ENCODE measurements at places on chromosomes 1 and 21. TPM values are rescaled to one million over a fixed set of nuclear protein-coding genes. Genes with fewer than 3 reads are reported as not detected.

Gene NPHS2
- not detected for total RNA-seq

DNA sequence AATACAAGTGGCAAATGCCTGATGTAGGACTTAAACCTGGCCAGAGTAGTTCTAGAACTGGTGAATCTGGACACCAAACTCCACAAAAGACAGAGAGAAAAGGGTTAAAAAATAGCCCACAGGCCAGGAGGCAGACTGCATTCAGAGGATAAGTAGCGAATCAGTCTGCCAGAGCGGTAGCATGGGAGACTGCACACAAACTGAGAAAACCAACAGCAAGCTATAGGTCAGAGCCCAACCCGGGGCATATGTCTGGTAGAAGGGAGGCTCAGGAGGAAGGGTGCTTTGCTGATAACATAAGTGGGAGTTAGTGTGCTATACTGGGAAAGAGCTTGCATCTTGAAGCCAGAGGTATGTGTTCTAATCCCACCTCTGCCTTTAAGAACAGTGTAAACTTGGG, 4.0 kb downstream of the LRRC53 start:
- DNase-seq = no peak

DNA sequence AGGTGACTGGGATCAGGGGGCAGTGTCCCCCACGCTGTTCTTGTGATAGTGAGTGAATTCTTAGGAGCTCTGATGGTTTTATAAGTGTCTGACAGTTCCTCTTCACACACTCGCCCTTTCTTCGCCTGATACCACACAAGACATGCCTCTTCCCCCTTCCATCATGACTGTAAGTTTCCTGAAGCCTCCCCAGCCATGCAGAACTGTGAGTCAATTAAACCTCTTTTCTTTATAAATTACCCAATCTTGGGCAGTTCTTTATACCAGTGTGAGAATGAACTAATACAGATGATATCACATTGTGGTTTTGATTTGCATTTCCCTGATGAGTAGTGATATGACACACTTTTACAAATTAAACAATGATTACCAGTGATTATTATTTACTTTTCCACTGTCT, 229.9 kb downstream of the AKT3 start:
- DNase-seq = no peak

- no peak for DNase-seq
Measured at GRCh38 chr1:54766726-54767125, 2.4 kb upstream of the PARS2 start.

DNA sequence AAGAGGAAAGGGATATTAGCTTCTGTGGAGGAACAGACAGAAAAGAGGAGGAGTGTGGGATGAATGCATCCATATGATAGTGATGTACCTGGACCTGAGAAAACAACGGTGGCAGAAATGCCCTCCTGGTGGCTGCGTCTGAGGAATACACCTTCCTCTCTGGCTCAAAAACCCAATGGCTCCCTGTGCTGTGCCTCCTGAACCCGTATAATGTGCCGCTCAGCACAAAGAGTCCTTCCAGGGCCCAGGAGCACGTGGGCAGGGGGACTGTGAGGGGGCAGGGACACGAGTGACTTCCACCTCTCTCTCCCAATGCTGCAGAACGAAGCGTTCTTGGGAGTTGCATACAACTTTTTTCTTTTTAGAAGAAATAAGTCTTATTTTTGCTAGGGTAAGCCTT, 31.2 kb downstream of the IRF2BP2 start:
- no peak for DNase-seq

DNA sequence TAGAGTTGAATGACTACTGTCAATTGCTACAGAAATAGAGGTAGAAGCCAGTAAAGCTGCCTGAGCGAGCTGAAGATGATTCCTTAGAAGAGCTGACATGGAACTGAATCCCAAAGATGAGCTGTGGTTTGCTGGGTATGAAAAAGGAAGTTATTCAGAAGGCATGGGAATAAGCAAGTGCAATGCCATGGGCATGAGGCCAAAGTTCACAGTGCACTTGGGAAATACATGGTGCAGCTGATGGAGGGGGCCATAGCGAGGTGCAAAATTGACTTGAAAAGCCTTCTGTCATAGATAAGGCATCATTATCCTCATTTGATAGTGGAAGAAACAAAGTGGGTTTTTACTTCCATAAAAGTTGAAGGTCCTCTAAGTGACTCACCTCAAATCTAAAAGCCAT, 88.6 kb downstream of the NEK7 start:
- no peak for DNase-seq

Gene BTBD8
- total RNA-seq = 5.5 TPM

- DNase-seq = no peak
Measured at GRCh38 chr1:84581648-84582047, 7.4 kb upstream of the CTBS start.

Gene TRMT1L
- 14.9 TPM for total RNA-seq
